ENCODE measurements at places on chromosomes 3 and 15.

- DNase-seq, result no peak
These were observed 28.8 kb downstream of the LRRFIP2 start for GRCh38 chr3:37145611-37146010.

DNA sequence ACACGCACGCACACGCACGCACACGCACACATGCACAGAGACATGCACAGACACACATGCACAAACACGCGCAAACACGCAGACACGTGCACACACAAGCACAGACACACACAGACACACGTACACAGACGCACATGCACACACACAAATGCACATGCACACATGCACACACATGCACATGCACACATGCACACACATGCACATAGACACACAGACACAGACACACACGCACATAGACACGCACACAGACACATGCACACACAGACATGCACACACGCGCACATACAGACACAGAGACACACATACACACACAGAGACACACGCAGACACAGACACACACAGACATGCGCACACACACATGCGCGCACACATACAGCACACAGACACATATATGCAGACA is 26.4 kb upstream of the PIGZ start:
- no peak for DNase-seq

DNA sequence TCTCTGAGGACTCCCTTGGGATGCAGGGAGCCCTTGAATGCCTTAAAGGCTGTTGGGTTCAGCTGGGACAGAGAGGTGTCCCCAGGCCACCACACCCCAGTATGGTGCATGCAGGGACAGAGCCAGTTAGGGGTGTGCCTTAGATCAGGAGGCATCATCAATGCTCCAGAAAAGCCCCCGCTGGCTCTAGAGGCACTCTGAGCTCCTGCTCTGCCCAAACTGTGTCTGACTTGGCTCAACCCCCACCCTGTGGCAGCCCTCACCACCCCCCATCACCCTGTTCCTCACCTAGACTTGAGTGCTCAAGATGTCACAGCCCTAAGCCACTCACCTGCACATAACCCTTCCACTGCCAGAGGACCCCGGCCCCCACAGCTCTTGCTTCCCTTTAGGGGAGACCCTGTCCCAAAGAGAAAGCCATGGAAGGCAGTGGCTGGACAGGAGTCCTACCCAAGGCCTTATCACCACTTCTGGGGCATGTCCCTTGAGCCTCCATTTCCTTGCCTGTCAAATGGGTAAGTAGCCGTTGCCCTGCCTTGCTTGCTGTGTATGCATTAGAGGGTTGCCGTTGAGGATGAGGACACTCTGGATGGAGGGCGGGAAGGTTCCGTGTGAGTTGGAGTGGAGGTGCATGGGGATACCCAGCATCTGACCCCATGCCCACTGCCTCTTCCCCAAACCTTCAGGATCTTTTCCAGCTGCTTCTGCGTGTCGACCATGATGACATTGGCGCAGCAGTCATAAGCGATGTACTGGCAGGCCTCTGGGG is 41.4 kb downstream of the ACSBG1 start:
- DNase-seq, result no peak

DNA sequence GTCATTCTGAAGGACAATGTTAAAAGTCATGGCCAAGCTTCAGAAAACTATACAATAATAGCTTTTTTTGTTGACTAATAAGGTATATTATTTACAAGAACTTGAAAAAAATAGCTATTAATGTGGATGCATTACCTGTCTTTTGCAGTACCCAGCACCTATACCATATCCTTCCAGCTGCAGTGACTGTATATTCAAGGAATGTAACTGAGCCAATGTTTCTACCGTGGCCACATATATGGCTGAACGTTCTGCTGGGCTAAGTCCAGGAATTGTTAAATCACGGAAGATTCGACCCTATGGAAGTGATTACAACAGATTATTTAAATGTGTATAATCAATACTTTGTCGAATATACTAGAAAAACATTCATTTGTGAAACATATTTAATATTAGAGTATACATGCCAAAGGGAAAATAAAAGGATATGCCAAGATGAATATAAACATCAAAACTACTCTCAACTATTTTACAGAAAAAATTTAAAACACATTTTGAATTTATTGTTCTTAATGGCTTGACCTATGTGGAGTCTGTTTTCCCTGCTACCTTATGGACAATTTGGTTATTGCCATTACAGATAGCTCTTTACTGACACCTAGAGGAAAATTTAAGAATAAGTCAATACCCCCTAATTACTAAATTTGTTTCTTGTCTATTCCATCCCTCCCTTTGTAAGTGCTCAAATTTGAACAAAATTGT is 17.6 kb downstream of the ACAD11 start:
- no peak for DNase-seq

- no peak for DNase-seq
These were observed 798.8 kb downstream of the OTOL1 start for GRCh38 chr3:162295323-162295983.

DNA sequence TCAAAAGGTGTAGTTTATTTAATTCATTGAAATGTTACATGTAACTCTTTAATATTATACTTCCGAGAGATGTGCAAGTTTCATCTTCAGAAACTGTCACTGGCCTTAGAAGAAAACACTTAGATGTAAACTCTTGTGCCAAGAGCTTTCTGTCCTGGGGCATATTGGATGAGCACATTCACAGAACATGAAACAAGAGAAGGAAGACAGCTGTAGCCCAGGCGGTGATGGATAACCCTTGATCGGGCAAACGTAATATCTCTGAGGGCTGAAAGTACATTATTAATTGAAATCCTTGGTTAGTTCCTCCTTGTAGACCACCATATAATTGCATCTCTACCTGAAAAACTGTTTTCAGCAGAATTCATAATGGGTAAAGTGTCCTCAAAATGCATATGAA is 67.4 kb downstream of the MECOM start:
- no peak for DNase-seq

GRCh38 chr3:40939030-40939740 is 260.1 kb upstream of the CTNNB1 start:
- no peak for DNase-seq

- DNase-seq, result no peak
These were observed 2.6 kb downstream of the TMCC1 start for GRCh38 chr3:129890891-129891290.

DNA sequence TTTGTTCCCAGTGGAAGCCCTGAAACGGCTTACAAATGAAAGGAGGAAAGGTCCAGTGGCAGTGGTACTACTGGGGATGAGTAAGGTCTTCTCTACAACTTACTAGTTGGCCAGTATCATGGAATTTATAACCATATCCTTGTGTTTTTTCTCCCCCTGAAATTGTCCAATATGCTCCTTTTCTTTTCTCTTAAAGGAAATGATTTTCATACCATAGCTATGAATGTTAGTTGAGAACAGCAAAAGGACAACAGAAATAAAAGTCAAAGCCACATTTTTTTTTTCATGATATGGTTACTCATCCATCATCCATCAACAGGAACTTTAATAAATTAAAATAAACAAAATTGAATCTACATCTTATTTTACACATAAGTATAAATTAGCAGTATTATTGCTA is 450.4 kb downstream of the MFSD1 start:
- no peak for DNase-seq

DNA sequence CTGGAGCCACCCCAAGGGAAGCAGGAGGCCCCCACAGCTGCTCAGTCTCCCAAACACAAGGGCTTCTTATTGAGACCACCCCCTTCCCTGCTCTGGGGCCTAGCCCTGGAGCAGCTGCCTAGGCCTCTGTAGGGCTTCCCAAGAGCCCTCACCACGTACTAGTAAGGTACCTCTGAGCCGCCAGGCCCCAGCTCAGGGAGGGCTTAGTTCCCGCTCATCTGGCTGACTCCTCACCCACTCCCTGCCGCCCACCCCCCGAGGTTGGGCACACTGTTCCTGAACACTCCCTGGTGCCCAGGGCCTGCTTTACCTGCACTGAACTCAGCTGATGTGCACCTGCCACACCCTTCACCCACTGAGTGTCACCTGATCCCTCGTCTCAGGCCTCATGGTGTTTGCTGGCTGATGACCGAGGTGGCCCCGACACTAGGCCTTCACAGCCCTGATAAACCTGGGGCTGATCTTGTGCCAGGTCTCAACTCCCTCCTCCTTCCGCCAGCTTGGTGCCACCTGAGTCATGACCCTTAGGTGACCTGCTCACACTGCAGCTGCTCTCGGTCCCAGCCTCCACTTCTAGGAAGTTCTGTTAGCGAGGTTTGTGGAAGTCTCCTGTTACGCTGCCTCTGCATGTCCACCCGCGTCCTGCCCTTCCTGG is 18.0 kb upstream of the SPTBN5 start:
- DNase-seq, result no peak

All from amygdala (tissue), 56 donors.